Stimulated activated CD4-positive, alpha-beta T cell treated with anti-CD3 and anti-CD28 coated beads, Interleukin-2, amount 100 ng/mL, for 48 hours (primary cell): ENCODE measurements at places on chromosomes 5 and 9.

DNA sequence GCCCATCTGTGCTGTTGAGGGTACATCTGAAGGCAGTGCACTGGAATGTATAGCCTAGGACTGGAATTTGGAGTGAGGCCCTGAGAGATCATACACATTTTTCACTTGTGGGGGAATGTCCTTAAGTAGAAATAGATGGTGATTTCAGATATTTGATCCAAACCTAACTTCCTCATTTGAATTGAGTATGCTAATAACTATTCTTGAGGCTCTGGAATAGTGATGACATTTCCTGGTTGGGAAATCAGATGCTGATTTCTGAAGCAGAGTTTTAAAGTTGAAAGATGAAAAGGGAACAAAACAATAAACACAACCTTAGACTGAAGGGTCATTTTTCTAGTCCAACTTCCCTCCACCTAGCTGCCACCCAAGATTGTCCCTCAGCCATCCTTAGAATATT, 163.0 kb upstream of the CCDC152 start:
- DNase-seq, result no peak

GRCh38 chr9:81370650-81371049, 318.7 kb downstream of the TLE1 start:
- DNase-seq, result no peak

GRCh38 chr5:52356311-52356918, 431.3 kb upstream of the ITGA1 start:
- no peak for DNase-seq

DNA sequence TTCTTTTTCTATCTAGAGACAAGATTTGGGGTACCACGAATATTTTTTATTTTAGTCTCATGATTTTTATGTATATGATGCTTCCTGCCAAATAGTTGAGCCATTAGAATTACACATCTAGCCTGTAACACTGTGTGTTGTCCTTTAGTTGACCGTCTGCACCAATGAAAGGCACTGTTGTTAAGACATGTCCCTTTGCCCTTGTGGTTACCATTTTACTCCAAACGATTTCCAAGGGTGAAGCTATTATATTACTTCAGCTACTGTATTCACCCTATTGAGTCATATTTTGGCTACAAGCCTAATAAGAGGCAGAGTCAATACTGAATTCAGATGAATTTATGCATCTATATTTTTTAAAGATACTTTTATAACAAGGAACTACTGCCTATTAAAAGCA, 207.6 kb downstream of the CETN3 start:
- DNase-seq, result no peak

GRCh38 chr5:133701871-133702270, 89.5 kb upstream of the FSTL4 start:
- no peak for DNase-seq

GRCh38 chr5:142432961-142433360, 108.1 kb upstream of the SPRY4 start:
- no peak for DNase-seq

DNA sequence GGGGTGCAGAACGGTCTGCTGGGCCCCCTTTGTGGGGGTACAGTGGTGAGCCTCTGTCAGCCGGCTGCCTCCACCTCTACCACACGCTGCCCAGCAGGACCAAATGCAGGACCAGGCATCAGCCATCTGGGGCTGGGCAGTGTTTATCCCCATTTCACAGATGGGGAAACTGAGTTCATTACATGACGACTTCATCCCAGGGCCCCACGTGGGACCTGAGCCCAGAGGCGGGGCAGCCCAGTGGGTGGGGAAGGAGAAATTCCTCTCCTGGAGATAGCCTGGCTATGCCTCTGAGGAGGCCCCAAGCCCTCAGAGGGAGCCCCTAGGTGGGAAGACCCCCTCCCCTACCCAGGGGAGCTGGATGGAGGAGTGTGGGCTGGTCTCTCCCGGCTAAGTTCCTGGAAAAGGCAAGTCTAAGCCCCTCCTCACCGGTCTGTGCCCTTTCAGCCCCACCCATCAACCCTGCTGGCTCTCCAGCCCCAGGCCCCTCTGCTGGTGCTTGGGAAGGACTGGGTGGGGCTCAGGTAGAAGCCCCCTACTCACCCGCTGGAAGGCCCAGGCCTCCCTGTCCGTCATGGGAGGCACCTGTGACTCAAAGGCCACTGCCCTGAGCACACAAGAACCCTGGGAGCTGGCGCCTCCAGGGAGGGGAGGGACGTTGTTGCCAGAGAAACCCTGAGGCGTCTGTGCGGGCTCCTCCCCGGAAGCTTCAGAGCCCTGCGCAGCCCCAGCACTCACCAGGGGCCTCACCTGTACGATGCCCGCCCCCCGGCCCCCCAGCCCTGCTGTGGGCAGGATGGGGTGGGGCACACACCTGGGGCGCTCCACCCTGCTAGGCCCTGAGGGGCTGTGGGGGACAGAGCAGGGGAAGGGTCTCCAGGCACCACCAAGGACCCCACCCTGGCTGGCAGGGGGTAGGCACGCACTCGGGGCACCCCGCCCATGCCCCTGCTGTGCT, 7.4 kb upstream of the CCDC187 start:
- no peak for DNase-seq

DNA sequence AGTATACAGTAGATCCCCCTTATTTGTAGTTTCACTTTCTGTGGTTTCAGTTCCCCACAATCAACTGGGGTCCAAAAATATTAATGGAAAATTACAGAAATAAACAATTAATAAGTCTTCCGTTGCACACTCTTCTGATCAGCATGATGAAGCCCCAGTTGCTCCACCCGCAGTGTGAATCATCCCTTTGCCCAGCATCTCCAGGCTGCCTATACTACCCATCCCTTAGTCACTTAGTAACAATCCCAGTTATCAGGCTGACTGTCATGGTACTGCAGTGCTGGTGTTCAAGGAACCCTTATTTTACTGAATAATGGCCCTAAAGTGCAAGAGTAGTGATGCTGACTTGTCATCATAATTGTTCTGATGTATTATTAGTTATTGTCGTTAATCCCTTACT, 28.9 kb downstream of the SHC3 start:
- DNase-seq, result no peak

GRCh38 chr9:136775191-136775590, 10.9 kb upstream of the LCN15 start:
- DNase-seq, result no peak

DNA sequence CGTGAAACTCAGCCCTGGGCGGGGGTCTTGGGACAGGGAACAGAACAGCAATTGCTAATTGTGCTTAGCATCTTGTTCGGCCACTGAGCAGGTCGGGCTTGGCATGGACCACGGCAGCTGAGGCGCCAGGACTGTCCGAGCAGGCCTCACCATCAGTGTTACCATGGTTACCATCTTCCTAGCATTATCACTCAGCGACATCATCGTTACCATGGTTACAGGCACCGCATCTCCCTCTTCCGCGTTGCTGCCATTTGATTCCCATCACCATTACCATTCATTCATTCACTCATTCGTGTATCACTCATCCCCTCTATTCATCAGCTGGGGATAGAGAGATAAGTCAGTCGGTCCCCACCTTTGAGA, 81.0 kb upstream of the ZBTB43 start:
- no peak for DNase-seq

- DNase-seq, result no peak
Measured at GRCh38 chr5:148085977-148086705, 22.4 kb downstream of the SPINK5 start.

GRCh38 chr9:88747768-88748167, 212.8 kb downstream of the NXNL2 start:
- DNase-seq, result no peak

- no peak for DNase-seq
Measured at GRCh38 chr9:123544007-123544827, 188.2 kb downstream of the CRB2 start.

GRCh38 chr5:132662925-132663770, 5.2 kb downstream of the IL13 start:
- no peak for DNase-seq

- DNase-seq, result no peak
Measured at GRCh38 chr5:59337240-59337639, 556.3 kb downstream of the PDE4D start.

GRCh38 chr5:124156415-124156996, 589.9 kb downstream of the ZNF608 start:
- no peak for DNase-seq

- DNase-seq, result no peak
Measured at GRCh38 chr9:16884373-16884772, 13.9 kb upstream of the BNC2 start.

- no peak for DNase-seq
Measured at GRCh38 chr9:1034271-1034670, 15.9 kb upstream of the DMRT2 start.

DNA sequence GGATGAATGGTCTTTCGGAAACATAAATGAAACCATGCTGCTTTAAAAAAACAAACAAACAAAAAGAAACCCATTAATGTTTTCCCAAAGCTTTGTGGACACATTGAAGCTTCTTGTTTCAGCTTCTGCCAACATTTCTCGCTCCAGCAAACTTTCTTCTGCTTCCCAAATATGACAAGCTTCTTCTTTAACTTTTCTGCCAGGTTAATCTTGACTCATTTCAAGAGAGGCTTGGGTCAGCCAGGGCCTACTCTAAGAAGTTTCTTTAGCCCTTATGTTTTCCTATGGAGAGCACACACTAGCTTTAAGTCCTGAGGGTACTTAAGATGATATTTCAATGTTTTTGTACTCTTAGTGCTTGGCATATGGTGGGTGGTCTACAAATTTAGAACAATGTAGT, 6.1 kb downstream of the ANXA1 start:
- no peak for DNase-seq

GRCh38 chr5:82164977-82165713, 113.0 kb downstream of the RPS23 start:
- DNase-seq, result no peak

DNA sequence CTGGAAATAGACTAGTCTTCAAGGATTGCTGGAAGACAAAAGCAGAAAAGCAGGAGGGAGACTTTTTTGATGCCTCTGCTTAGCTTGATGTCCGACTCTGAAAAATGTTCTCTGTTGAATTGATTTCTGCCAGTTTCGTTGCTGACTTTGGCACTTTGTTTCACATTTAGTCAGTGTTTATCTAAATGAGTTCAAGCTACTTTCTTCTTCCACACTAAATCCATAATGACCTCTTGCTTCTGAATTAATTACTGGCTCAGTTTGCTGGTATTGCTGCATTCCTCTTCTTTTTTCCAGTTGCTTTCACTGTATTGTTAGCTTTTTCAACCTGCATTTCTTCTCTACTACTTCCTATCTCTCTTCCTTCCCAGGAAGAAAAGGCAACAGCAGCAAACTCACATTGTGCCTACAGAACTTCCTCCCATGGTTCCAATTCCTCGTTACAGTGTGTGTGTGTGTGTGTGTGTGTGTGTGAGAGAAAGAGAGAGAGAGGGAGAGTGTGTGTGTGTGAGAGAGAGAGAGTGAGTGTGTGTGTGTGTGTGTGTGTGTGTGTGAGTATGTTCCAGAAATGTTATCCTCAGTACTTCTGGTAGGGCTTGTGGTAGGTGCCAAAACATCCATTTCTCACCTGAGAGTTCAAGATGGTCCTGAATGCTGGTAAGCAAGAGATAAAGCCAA, 234.8 kb downstream of the CSNK1G3 start:
- no peak for DNase-seq
